ENCODE measurements at places on chromosomes 4 and X.

- no peak for DNase-seq
Measured at GRCh38 chr4:184849185-184849584, 23.4 kb upstream of the ACSL1 start.

GRCh38 chr4:73481358-73481757 lies at the start of gene AFM:
Gene AFM, plus strand, starts transcription at chr4:73481745. Its CDS starts 31 bp downstream, at chr4:73481776.
- no peak for DNase-seq

- DNase-seq: no peak
Measured at GRCh38 chr4:69095301-69095731, 958 bp upstream of the UGT2B7 start.

GRCh38 chr4:147340111-147340510 lies 140.8 kb upstream of the EDNRA start:
- DNase-seq: no peak

DNA sequence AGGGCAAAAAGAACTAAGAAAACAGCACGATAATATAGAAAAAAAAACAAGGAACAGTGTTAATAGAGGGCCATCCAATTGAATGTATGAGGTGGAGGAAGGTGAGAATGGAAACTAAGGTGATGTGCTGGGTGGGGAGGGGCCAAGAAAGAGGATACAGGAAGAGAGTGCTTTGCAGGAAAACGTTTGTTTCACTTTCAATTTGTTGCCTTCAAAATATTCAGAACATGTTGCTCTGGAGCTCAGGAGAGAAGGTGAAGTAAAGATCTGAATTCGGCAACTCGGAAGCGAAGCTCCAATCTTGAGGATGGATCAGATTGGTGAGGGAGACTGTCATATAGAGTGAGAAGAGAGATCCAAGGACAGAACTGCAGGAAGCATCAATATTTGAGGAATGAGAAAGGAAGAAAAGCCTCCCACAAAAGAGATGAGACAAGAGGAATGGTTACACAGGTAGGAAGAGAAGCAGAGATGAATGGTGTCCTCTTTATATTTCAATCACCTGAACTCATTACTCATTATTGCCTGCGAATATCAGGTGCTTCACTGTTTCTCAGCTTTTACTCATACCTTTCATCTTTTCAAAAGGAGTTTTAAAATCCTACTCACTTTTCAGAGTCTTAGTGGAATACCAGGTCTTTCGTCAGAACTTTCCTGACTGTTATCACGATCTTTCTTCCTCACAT lies 14.7 kb upstream of the SEC24D start:
- no peak for DNase-seq

DNA sequence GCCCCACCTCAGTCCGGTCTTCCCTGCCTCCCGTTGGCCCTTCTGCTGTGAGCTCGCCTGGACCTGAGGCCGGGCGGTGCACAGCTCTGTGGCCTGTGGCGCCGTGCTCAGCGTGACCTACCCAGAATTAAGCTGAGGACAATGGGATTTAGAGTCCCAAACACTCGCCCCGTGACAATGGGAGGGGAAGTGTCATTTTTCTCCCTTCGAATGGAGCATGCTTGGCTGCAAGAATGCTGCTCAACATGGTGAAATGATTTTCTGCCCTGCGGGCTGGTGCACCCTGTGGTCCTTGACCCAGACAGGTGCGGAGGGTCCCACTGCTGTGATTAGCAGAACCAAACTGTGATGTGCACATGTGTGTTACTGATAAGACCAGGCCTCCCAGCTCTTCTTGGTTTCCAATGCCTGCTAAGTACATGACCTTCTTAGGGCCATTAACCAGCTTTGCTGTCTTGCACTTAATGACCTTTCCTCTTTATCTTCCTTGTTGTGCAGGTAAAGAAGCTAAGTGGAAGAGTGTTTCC lies 772 bp downstream of the EOLA1 start:
- DNase-seq: no peak

GRCh38 chrX:134484039-134484438 lies 24.1 kb downstream of the HPRT1 start:
- DNase-seq: no peak

GRCh38 chrX:101450085-101450484 lies 35.2 kb upstream of the ARMCX4 start:
- DNase-seq: no peak

DNA sequence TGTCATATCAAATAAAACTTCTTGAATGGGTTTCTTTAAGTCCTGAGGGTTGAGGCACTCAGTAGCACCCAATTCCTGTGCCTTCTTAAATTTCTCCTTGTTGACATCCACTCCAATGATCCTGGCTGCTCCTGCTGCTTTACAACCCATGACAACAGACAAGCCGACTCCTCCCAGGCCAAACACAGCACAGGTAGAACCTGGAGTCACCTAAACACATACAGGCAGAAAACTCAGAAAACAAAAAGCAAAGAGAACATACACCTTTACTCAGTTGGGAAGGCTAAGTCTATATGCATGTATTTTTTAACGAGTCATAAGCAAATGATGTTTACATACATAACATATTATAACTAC lies 10.3 kb downstream of the ADH6 start:
- DNase-seq: no peak

- DNase-seq: no peak
Measured at GRCh38 chr4:146762016-146762415, 123.3 kb downstream of the POU4F2 start.

- DNase-seq: no peak
Measured at GRCh38 chr4:78846258-78846657, 70.1 kb downstream of the BMP2K start.

- no peak for DNase-seq
Measured at GRCh38 chr4:139647184-139647583, 18.4 kb upstream of the MGST2 start.

GRCh38 chrX:155632431-155633100 lies 19.8 kb upstream of the TMLHE start:
- DNase-seq: no peak

- DNase-seq: no peak
Measured at GRCh38 chr4:183504930-183505610, at the start of gene ING2. Gene ING2, plus strand, starts transcription at chr4:183505058. Its CDS starts 138 bp downstream, at chr4:183505196.

- no peak for DNase-seq
Measured at GRCh38 chr4:73315091-73315490, 56.5 kb upstream of the ANKRD17 start.

DNA sequence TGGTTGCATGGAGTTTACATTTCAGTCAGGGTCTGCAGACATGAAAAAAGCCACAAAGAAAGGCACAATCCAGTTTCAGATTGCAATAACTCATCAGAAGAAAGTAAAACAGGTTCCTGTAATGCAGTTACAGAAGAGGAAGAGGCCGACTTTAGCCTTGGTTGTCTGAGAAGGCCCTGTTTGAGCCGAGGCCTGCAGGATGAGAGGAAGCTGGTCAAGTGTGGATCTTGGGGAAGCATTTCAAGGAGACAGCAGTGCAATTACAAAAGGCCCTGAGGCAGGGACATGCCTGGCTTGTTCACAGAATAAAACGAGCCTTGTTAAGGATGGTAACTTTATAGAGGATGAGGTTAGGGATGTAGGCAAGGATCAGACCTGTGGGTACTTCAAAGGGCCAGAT lies 62.4 kb downstream of the AFF2 start:
- peak; percentile 11 for DNase-seq

DNA sequence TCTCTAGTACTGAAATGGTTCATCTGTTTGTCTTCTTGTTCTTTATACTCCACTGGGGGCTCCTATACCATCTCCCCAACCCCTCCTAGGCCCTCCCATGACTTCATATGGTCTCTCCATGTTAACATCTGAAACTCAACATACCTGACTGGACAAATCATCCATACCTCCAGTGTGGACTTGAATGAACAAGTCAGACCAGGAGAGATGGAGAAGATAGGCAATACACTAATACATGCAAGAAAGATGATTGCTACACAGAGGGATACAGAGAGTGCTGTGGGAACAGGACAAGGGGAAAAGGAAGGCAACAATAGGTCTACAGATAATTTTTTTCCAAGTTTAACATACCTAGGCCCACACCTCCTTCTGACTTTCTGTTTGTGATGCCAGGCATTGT lies 175.1 kb downstream of the FHIP1A start:
- no peak for DNase-seq

- no peak for DNase-seq
Measured at GRCh38 chr4:25827897-25828296, 34.9 kb downstream of the SEL1L3 start.

DNA sequence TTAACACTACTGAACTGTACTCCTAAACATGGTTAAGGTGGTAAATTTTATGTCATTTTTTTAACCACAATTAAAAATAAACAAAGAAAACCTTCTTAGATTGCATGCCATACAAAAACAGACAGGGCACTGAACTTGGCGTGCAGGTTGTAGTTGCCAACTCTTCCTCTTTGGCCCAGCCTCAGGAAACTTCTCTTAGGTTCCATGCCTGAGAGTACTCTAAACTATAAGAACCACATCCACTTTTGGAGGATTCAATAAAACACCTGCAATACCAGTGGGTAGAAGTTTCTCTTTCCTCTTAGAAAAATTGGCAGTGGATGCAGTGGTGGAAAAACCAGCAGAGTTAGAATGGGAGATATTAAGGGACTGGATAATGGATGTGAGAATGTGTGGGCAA lies 103.4 kb downstream of the LUZP4 start:
- no peak for DNase-seq

Measured in Right ventricle myocardium inferior (tissue), 1 donor.